ENCODE measurements at places on chromosomes 7 and 10.

DNA sequence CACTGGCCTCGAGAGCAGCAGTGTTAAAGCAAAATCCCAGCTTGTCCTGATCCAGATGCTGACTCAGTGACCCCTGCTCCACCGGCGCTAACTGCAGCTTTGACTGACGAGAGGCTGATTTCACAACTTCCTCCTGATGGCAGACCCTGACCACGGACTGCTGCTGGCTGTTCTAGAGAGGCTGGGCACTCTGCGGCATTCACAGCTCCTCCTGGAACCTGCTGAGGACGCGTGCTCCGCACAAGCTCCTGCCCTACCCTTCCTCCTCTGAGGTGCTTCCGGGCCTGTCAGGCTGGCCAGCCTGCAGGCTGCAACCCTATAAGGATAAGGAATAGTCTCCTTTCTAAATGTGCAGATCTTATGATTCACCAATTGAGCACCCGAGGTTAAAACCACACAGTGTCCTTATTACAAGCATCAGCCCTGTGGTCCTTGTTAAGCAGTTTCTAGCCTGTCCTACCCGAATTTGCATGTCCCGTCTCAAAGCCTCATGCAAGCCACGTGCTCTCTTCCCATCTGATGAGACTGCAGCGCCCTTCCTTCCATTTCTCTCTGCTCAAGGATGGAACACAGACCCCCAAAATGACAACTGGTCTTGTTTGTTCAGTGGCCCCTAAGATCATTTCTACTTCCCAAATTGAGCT lies 35.5 kb upstream of the NCAPG2 start:
- DNase-seq, result no peak

GRCh38 chr7:30938435-30939316 lies 25.1 kb upstream of the GHRHR start:
- peak; percentile 74 for DNase-seq

DNA sequence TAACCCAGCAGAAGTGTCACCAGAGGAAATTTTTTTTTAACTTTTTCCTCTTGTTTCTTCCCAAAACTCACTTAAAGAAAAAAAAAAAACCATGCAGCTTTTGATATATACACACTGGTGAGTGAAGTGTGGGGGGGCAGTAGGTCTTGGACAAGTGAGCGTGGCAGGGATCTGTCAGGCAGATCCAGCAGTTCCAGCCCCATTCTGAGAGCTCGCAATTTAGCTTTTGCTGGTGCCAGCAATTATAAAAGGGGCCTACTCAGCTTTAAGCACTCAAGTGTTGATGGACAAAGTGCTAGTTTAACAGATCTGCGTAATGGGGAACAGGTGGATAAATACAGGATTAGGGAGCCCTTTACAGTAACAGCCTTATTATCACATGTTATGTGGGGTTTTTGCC lies 619.2 kb upstream of the GALNT17 start:
- DNase-seq, result no peak

DNA sequence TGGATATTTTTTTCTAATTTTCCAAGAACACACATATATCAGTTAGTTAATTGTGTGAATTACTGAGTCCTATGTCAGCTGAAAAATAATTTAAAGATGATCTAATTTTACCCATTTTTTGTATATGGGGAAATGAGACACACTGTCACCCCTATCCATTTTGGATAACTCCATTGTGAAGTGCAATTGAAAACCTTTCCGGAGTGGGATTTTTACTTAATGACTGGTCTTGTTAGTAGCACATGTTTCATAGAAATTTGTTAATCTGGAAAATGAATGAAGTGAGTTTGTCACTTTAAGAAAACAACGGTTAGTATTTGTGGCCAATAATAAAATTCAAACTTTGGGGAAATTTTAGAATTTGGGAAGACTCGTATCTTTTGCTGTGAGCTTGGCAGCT lies 2.0 kb downstream of the GARS1 start:
- no peak for DNase-seq

- DNase-seq, result no peak
These were observed 167.7 kb downstream of the NXPH1 start for GRCh38 chr7:8601121-8601520.

Measured in MM.1S (cell line).